ENCODE measurements at places on chromosomes 13 and 19. TPM values are rescaled to one million over a fixed set of nuclear protein-coding genes. Genes with fewer than 3 reads are reported as not detected.

GRCh38 chr19:58326501-58326913, 287 bp upstream of the ZSCAN22 start:
- no peak for DNase-seq

GRCh38 chr19:41320185-41320518, 10.2 kb downstream of the CCDC97 start:
- DNase-seq: no peak

DNA sequence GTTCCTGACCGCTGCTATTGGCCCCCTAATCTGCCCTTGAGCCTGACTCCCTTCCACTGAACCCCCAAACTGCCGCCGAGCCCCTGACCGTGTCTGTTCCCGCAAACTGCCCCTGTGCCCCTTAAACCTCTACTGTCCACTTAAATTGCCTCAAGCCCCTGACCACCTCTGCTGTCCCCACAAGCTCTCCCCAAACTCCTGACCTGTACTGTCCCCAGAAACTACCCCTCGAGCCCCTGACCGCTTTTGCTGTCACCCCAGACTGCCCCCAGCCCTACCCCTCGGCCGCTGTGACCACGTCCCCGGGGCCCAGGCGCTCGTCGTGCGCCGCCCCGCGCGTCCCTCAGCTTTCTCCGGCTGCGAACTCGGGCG, 382 bp downstream of the ZNF77 start:
- no peak for DNase-seq

GRCh38 chr13:32553720-32554119, 15.1 kb upstream of the N4BP2L2 start:
- DNase-seq: no peak

DNA sequence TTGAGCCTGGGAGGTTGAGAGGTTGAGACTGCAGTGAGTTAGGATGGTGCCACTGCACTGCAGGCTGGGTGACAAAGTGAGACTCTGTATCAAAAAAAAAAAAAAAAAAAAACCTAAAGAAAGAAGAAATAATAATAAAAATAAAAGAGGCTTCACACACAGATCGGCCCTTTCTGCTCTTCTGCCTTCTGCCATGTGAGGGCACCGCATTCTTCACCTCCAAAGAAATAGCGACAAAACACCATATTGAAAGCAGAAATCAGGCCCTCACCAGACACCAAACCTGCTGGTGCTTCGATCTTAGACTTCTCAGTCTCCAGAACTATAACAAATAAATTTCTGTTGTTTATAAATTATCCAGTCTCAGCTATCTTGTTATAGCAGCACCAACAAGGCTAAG, 3.0 kb downstream of the ZNF649 start:
- no peak for DNase-seq

KIR2DL1 gene
- not detected for total RNA-seq

TSHZ3 gene
- total RNA-seq: 8.1 TPM

ZNF562 gene
- 41.7 TPM for total RNA-seq

PSG5 gene
- 50.7 TPM for total RNA-seq
